ENCODE measurements at places on chromosomes 2 and 18.

DNA sequence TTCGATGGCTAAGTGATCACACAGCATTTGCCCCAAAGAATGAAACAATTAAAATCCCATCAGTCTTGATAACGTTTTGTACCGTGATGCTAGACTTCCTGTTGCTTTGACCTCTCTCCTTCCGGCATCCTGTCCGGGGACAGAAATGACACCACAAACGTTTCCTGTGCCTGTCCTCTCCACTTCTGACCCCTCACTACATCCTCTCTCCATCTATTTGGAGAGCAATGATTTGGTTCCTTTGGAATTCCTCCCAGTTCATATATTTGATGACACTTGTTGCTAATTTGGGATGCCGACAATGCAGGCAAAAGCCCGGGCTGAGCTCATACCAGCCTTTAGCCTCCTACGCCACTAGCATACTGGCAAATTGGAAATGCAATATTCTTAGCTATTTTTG lies 151.2 kb upstream of the CCDC68 start:
- no peak for DNase-seq

DNA sequence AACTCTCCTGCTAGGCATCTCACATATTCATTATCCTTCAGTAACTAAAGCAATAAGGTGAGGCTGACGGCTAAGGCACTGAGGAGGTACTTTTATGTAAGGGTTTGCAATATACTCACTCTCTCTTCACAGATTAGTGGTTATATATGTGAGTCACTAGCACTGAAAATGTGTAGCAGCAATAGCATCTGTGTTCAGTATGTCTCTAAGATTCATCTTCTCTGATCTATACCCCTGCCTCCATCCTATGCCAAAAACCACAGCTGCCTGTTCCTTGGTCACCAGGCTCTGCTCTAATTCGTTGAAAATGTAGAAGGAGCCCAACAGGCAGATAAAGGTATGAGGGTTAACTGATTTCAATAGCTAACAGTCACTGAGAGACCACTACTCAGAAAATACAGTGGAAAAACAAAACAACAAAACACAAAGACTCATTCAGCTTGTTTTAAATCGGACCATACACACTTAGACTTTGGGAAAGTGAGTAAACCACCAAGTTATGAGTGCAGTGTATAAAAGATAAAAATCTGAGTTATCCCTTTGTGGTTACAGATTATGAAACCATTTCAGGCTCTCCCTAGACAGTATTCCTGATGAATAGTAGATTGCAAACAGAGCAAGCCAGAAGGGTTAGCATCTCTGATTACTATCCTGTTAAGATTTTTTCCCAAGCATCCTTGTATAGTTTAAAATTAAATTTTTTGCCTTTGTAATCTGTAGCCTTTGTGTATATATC lies 75.3 kb upstream of the CYP26B1 start:
- no peak for DNase-seq

- DNase-seq, result no peak
Measured at GRCh38 chr2:8462899-8463648, 218.8 kb upstream of the ID2 start.

DNA sequence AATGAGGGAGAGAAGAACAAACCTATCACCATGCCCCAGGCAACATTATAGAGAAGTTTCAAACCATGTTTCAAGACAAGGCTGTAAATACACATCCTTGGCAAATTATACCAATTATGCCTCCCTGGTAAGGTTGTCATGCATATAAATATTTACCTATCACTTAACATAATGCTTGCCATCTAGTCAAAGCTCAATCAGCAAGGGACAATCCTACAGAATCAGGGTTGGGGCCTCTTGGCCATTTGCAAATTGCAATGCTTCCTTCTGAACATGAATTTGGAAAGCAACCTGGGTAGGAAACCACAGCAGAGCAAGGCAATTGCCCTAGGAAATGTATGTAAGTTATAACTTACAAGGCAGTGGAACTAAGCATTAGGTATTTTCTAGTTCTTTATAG lies 907.2 kb upstream of the CDH2 start:
- no peak for DNase-seq

DNA sequence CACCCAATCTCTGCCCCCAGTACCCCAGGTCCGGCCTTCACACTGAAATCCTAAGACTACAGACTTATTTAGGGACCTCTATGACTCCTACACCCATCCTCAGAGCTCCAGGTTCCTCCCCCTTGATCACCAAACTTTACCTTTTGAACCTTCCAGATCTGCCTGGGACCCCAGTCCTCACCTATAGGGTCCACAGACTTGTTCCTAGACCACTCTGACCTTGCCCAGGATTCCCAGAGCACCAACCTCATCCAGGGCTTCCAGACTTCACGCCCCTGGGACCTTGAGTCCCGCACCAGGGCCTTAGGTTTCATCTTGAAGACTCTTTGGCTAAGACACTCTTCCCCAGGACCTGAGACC lies 462 bp downstream of the CHCHD5 start:
- DNase-seq, result no peak

DNA sequence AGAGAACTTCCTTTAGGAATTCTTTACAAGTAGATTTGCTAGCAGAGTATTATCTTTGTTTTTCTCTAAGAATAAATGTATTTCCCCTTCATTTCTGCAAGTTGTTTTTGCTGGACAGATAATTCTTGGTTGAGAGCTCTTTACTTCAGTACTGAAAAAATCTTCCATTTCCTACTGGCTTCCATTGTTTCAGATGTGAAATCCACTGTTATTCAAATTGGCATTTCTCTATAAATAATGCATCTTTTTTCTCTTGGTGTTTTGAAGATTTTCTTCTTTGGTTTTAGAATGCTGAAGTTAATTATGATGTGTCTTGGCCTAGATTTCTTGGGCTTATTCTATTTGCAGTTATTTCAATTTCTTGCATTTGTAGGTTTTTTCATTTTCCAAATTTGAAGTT lies 270.0 kb upstream of the GYPC start:
- DNase-seq, result no peak

DNA sequence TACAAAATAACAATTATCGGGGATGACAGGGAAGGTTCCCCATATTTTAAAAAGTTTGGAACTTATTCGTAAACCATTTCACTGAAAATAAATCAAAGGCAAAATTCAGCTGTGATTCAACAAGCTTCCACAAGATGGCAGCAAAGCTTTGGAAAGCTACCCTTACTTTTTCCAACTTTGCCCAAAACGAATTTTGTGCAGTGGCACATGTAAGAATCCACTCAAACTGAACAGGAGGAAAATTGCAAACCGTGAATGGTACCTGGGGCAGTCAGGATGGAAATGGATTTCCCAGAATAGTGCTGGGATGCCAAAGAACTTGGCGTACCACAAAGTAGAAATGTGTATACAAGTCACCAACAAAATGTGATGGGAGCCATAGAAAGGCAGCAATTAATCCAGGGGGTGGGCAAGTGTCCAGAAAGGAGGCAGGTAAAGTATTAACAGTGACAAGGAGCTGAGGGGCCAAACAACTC lies 10.7 kb downstream of the RPL31 start:
- peak; percentile 47 for DNase-seq

DNA sequence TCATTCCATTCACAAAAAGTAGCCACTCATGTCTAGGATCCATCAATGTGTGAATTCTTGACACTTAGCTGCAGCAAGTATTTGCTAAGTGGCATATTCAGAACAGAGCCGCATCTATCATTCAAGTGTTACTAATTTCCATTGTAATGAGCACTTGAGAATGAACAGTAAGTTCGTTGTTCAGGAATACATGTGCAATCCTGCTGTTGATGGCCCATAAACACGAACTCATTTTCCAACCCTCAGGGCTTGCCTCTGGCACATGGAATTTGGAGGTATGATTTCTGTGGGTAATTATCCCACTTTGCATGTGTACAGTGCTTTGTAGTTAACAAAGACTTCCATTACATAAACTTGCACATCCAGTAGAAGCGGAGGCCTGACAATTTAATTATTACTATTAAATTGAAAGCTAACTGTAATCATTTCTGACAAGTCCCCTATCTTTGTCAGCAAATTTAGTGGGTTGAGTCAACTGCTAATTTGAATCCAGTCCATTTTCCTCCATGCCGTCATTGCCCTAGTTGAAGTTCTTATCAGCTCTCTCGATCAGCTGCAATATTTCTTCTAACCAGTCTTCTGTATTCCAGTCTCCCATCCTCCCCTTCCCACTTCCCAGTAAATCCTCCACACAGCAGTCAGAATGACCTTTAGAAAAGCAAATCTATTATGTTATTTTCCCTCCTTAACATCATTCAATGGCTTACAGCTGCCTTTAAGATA lies 116.0 kb upstream of the AQP4 start:
- DNase-seq, result no peak

- DNase-seq, result peak; percentile 49
Measured at GRCh38 chr18:74840492-74841167, 243.0 kb downstream of the ZNF407 start.

- no peak for DNase-seq
Measured at GRCh38 chr2:105397953-105398335, 907 bp downstream of the FHL2 start.

- DNase-seq, result no peak
Measured at GRCh38 chr18:29311580-29311979, 1134.7 kb upstream of the CDH2 start.

- DNase-seq, result no peak
Measured at GRCh38 chr2:141063406-141063805, 1067.4 kb downstream of the LRP1B start.

DNA sequence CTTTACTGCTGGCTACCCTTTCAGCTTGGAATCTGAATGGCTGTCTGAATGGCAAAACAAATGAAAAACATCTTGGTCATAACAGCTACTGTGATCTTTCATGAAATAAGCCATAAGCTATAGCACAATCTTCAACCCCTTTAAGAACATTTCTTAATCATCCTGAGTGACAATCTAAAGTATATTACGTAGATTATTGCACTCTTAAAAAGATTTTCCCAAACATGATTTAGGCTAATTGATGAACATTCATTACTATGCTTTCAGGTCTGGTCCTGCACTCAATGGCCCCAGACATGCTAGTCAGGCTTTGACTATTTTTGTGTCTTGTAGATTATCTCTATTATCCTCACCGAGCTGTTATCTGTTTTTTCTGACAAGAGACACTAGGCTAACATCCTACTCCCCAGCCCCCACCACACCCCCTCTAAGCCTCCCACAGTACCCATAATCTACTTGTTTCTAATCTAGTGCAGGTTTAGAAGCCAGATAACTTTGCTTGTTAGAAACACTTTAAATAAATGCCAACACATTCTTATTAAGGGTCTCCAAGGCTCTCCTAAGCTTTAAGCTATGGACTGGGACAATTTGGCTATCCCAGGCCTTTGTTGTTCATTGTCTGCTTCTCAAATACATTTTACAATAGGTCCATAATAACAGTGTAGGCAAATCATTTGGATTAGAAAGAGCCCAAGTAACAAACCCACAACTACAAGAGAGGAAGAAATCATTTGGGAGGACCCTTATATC lies 4.2 kb downstream of the SMAD2 start:
- DNase-seq, result no peak

- peak; percentile 63 for DNase-seq
Measured at GRCh38 chr2:186422226-186422625, 63.8 kb upstream of the ZC3H15 start.

DNA sequence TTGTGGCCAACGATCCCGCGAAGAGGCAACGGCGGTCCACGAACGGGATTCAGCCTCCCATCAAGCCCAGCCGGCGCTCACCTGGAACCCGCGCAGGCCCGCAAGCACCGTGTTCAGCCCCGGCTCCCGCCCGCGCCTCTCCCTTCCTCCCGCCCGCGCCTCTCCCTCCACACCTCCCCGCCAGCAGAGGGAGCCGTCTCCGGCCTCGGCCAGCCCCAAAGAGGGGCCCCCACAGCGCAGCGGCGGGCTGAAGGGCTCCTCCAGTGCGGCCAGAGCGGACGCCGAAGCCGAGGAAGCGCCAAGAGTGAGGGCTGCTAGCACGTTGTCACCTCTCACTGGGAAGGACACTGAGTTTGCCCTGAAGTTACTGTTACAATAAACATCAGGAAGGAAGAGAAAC lies 55.3 kb upstream of the LAPTM4A start:
- DNase-seq, result no peak

DNA sequence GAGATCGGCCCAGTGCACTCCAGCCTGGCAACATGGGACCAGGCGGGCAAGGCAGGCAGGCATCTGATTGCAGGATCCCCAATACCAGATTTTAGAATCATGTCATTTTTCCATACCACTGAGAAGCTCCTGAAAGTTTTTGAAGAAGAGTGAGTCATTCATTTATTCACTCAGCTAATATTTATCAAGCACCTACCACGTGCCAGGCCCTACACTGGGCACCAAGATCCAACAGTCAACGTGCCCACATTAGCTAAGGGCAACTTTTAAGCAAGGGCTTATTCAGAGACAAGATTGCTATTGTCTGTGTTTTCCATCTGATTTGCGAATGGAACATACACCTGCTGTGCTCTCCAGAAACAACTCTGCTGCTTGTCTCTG lies 126.8 kb upstream of the LGALSL start:
- DNase-seq, result no peak

GRCh38 chr18:77223221-77223639 lies 26.4 kb upstream of the GALR1 start:
- DNase-seq, result no peak

All from AG08396 (cell line).